NCI-H2029 (cell line): ENCODE measurements at places on chromosomes 7 and 10.
A peak's percentile ranks its signal among the peaks of the same experiment; 100 is the strongest.

DNA sequence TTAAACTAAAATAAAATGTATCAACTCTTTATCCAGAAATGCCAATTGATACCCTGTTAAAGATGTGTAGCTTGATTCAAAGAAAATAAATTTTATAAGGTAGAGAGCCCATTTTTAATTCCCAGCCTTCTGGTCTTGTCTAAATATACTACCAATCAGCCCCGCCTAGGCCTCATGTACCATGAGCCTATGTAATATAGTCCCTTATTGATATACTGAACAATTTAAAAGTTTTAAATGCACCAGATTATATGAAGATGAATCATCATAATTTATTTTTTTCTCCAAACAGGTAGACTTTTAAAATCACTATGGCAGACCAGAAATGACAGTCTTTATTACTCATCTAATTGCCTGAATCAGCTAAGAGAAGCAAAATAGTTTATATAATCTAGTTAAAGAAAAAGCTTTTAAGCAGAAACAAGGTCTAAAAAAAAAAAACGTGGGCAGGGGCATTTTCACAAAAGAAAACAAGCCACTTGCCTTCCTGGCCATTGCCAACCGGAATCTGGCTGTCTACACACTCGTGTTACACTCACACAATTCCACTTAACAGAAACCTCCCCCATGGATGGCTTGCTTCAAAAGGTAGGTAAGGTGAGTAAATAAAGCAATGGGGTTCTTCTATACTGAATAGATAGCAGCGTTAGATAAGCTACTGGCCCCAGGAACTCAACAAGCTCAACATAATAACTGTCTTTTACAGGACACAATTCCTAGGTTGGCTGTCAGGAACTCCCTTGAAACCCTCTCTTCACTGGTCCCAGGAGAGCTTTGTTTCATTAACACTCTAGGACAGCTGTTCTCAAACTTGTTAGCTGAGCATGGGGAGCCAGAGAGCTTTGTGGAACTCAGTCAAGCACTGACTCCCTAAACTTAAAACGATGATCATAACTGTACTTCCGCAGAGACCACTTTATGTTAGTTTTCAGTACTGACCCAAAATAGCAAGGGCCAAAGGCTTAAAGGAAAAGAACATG is 37.2 kb downstream of the RAPGEF5 start:
- DNase-seq: peak; percentile 76

DNA sequence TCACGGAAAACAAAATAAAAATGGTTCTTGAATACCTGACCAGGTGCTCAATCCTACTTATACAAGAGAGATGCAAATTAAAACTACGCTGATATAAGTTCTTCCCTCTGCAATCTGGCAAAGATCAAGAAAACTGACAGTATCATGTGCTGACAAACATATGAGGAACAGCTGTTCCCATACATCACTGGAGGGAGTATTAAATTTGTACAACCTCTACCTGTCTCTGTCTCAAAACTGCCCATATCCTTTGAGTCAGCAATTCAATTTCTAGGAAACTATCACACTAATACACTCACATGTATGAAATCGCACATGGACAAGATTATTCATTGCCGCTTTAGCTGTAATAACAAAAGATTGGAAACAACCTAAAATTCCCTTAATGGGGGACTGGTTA is 11.0 kb upstream of the IL6 start:
- no peak for DNase-seq

- no peak for DNase-seq
These were observed 500.8 kb upstream of the ANKRD30A start for GRCh38 chr10:36624551-36625100.

DNA sequence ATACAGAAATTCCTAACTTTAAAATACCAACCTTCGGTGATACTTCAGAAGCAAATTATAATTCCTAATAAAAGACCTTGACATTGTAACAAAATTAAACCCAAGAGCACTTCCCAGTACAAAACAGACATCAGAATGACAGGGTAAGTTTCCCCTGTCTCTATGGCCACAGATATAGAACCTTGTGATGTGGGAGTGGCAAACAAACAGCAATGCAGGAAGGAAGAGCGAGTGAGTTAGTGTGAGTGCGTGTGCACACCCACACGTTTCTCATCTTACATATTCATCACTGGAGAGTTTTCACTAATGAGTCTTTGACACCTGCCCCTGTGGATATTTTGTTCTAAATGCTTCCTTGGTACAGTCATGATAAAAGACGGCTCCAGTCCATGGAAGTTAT is 72.2 kb downstream of the VWC2 start:
- DNase-seq: no peak

GRCh38 chr7:14717816-14718215 is 184.7 kb downstream of the DGKB start:
- DNase-seq: peak; percentile 25

GRCh38 chr7:27137640-27138315 is 5.7 kb downstream of the HOXA5 start:
- DNase-seq: no peak
